ENCODE measurements at places on chromosomes 7 and 10.

GRCh38 chr7:106021151-106022067 is 58.3 kb downstream of the CDHR3 start:
- DNase-seq, result peak; percentile 72

DNA sequence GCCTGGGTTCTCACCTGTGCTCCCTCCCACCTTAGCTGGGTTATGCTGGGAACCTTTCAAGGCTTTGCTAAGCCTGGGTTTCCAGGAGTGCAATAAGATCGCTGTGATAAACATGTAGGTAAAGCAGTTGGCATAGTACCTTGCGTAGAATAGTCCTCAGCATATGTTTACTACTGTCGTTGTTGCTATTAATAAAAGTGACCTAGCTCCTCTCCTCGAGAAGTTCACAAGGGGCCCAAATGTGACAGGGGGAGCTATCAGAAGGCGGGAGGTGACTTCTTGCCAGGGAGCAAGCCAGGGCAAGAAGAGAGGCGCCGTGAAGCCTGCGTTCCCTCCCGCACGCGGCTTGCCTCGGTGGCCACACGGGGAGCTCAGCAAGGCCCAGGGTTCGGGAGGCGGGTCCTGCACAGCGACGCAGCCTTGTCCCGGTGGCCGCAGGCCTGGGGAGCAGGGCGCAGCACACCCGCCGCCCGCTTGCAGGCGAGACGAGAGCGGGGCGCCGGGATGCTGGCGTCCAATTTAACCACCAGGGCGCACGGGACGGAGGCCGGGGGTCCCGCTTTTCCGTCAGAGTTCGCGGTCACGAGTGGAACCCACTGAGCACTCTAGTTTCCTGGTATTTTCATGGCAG is 106.2 kb downstream of the SNX10 start:
- no peak for DNase-seq

- no peak for DNase-seq
These were observed 30.2 kb downstream of the PTPRN2 start for GRCh38 chr7:158557441-158557755.

GRCh38 chr7:50837965-50838364 is 55.3 kb upstream of the GRB10 start:
- no peak for DNase-seq

- DNase-seq, result no peak
These were observed 230.2 kb downstream of the THSD7A start for GRCh38 chr7:11601761-11602160.

GRCh38 chr10:73999703-74000102 is 1.8 kb downstream of the VCL start:
- no peak for DNase-seq

GRCh38 chr10:97307441-97307840 is 11.6 kb upstream of the FRAT1 start:
- no peak for DNase-seq

DNA sequence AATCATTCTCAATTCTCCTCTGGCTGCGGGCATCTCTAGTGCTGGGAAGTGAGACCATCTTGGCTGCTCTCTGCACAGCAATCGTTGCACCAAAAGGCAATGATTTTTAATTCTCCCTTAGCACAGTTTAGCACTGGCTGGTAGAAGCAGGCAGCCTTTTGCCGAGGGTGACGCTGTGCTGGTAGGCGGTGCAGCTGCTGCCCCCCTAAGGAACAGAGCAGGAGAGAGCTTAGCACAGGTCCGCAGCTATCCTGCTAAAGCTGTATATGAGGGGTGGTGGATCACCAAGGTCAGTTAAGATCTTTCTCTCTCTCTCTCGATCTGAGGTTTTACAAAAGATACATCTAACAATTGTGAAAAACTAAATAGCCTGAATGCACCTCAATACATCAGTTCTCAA is 390.1 kb downstream of the GATA3 start:
- DNase-seq, result no peak

DNA sequence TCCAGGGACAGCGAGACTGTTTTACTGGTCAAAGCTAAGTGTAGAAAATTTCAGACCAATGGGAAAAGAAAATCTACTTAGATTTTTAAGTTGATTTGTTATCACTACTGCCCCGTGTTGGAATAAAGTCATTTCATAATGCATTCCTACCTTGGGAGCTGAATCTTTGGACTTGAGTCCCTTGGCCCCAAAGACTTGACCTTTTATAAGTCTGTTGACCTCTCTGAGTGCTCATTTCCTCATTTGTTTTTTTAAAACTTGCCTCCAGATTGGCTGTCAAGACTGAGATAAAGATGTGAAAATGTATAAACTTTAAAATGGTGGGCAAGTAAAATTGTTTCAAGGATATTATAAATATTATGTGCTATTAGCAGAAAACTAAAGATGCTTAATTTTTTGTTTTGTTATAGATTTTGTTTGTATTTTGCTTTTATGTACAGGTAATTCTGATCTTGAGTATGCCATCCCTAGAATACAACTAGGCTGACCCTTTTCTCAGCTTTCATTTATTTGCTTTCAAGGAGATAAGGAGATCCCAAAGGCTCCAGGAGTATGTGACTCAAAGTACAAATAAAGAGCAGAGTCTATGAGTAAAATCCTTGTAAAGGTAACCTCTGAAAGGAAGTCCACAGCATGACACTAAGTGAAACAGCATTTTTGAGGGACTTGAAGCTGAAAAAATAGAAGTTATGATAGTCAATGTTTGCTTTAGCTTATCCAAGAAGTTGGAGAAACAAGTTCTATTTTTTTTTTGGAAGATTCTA is 54.6 kb downstream of the TMEM26 start:
- no peak for DNase-seq

DNA sequence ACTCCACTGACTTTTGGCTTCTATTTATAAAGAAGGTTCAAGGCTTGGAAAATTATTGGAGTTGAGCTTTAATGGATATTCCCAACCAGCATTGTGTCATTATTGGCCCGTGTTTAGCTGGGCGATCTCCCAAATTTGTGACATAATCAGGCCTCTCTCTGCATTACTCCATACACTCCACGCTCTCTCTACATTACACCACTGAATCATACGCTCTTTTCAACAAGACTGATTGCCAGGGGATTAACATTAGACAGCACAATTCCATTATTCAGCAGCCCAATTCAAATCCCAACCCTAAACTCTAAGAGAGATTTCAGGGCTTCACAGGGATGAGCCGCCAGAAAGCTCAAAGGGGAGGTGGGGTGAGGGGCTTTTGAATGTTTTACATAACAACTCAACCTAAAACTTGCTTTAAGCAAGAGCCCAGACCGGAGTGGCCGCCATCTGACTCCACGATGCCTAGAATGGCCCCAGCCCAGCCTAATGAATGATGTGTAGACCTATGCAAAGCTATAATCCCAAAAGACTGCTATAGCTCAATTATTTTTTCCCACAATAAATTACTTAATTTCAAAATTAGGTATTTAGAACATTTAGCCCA is 61.8 kb downstream of the FGFR2 start:
- no peak for DNase-seq

Data from smooth muscle cell of the brain vasculature (primary cell).